GM12892 (cell line): ENCODE measurements at places on chromosomes 11 and 22.

DNA sequence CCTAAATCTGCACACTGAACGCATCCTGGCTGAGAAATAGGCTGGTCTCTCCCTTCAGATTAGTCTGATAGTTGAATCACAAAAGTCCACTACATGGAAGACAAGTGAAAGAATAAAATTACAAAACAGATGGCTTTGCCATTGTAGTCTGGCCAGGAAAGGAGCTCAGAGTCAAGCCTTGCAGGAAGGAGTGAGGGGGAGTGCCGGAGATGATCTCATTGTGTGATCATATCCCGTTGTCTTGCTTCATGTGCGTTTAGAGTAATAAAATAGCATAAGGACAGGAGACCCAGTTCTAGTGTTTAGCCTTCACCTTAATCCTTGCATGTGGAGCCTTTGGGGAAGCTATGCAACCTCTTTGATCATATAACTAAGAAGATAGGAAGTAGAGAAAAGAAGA lies 666.7 kb upstream of the RAG2 start:
- no peak for DNase-seq

DNA sequence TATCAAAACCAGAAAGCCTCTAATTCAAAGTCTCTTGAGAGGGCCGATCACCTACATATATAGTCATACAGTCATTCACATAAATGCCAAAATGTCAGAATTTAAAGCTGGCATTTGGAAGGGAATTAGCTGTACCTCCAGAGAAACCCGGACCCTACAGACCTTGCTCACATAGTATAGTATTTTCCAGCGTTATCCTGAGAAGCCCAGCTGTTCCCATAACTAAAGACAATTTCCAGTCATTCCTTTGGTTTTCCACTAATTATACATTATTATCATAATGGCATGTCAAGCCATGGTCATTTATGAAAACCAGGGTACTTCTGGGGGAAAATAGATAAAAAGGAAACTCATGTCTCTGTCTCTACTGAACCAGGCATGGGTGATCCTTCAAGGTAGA lies 53.6 kb downstream of the FZD4 start:
- no peak for DNase-seq

- no peak for DNase-seq
Measured at GRCh38 chr22:38724176-38724575, 18.4 kb downstream of the GTPBP1 start.

- no peak for DNase-seq
Measured at GRCh38 chr22:49829044-49829853, 1.6 kb upstream of the BRD1 start.

GRCh38 chr11:121257289-121257688 lies 35.3 kb upstream of the SC5D start:
- no peak for DNase-seq

DNA sequence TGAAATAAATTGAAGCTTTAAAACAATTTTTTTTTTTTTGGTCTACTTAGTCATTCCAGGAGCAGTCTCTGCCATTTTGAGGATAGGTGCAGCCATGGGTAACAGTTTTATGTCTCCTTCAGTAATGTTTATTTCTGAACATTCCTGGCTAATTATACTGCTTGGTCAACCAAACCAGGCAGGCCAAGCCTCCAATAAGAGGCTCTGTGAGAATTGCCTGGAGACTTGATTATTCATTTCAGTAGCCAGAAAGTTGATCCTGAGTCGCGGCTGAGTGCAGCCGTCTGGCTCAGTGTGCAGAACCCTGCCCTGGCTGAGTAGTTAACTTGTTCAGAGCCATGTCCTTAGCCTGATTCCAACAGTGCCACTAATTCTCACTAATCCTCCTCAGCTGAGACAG lies 364.0 kb upstream of the FAT3 start:
- DNase-seq: no peak

DNA sequence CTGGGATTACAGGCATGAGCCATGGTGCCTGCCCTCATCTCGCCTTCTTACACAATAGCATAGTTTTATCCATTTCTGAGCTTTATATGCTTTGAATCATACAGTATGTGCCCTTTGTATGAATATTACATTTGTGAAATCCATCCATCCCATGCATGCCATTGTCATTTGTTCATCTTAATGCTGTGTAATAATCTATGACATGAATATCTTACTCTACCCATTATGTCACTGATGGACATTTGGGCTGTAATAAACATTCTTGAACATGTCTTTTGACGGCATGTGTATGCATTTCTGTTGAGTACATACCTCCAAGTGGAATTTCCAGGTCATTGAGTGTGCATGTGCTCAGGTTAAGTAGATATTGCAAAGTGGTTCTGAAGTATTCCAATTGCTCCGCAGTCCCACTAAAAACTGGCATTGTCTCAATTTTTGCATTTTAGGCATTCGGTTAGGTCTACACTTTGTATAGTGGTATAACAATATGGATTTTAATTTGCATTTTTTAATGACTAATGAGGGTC lies 339.3 kb upstream of the SYN3 start:
- DNase-seq: no peak

GRCh38 chr22:49117486-49117885 lies 710.2 kb downstream of the BRD1 start:
- DNase-seq: no peak

DNA sequence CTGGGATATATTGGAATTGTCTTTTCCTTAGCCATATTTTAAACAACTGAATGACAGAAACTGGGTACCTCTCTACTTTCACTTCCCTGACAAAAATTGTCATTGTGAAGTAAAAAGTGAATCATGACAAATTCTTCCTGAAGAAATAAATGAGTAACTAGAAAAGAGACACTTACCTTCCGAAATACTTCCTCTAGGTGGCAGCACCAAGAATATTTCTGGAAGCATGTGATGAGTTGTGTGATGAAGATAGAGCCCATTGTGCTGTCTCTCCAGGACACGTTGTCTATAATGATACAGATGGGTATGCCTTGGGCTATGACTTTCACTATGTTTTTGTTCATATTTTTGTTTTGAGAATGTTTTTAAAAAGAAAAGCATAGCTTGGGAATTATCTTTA lies 21.5 kb downstream of the CASP4 start:
- no peak for DNase-seq
